NCI-H1694 treated with DMSO at 0.1 percent for 48 hours (cell line): ENCODE measurements at places on chromosomes 12 and 14.
A peak's percentile ranks its signal among the peaks of the same experiment; 100 is the strongest.

- DNase-seq: no peak
Measured at GRCh38 chr14:20436363-20436755, 393 bp upstream of the KLHL33 start.

DNA sequence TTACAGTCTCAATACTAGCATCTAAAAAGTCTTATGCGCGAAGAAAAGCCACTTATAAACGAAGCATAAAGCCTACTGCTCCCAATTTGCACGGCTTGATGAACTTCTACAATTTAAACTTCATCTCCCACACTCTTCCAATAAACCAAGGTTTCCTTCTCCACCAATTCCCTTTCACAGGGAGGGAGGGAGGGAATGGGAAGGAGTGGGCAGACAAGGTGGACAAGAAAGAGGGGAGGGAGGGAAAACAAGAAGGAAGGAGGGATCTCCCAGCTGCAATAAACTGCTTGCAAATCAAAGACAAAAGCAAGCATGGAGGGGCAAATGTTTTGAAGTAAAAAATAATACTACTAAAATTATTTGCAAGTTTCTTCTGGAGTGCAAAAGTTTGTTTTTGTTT lies 64.5 kb downstream of the MED13L start:
- DNase-seq: no peak

- DNase-seq: no peak
Measured at GRCh38 chr14:103308717-103309616, 25.1 kb upstream of the EIF5 start.

GRCh38 chr14:106417224-106418049 lies 891.1 kb downstream of the TMEM121 start:
- peak; percentile 28 for DNase-seq

GRCh38 chr12:47863985-47864384 lies 40.8 kb downstream of the VDR start:
- DNase-seq: no peak

- no peak for DNase-seq
Measured at GRCh38 chr12:101277443-101277842, 2.5 kb upstream of the UTP20 start.

DNA sequence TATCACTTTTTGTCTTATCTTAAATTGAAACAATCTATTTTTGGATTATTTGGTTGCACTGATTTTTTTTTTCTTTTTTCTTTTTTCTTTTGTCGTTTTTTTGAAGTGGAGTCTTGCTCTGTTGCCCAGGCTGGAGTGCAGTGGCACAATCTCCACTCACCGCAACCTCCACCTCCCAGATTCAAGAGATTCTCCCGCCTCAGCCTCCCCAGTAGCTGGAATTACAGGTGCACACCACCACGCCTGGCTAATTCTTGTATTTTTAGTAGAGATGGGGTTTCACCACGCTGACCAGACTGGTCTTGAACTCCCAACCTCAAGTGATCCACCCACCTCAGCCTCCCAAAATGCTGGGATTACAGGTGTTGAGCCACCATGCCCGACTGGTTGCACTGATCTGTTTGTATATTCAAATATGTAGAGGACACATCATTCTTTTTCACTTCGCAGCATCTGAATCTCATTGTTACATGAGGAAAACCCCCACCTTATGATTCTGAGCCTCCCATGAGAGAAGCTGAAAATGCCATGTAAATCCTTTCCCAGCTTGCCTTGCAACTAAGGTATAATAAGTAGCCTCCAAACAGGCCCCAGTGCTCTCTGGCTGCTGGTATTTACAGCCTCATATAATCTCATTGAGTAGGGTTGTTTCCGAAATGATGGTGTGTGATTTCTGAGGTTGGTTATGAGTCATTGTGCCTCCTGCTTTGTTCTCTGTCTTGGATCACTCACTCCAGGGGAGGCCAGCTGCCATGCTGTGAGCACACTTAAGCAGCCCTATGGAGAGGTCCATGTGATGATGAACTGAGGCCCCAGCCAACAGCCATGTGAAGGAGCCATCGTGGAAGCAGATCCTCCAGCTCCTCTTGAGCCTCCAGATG lies 5.2 kb upstream of the HSP90B1 start:
- DNase-seq: no peak

DNA sequence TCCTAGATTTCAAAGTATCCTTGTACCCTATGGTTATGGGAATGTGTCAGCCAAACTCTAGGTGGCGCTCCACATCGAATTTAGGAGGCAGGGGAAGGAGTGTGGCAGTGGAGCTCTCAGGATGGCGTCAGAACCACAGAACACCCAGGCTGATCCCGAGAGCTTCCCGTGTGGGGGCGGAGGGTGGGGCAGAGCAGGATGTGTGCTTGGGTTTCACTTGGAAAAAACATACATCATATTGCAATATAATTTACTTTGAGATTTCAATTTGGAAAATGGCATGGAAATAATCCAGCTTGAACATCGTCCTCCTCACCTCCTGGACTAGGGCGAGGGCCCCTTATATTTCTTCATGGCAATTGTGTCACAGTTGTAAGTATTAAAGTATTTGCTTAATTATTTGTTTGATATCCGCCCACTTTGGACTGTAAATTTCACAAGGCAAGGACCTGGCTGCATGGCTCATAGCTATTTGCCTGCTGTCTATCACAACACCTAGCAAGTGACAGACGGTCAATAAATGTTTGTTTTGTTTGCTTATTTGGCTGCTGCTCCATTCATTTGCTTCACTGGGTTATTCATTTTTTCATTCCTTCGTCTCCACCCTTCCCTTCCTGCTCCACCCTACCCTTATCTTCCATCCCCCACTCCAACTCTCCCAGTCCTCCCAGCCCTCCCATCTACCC lies 221.5 kb upstream of the HMGA2 start:
- no peak for DNase-seq

GRCh38 chr14:37643701-37644100 lies 48.3 kb downstream of the TTC6 start:
- no peak for DNase-seq

- DNase-seq: no peak
Measured at GRCh38 chr14:29892327-29892726, 35.3 kb downstream of the PRKD1 start.

DNA sequence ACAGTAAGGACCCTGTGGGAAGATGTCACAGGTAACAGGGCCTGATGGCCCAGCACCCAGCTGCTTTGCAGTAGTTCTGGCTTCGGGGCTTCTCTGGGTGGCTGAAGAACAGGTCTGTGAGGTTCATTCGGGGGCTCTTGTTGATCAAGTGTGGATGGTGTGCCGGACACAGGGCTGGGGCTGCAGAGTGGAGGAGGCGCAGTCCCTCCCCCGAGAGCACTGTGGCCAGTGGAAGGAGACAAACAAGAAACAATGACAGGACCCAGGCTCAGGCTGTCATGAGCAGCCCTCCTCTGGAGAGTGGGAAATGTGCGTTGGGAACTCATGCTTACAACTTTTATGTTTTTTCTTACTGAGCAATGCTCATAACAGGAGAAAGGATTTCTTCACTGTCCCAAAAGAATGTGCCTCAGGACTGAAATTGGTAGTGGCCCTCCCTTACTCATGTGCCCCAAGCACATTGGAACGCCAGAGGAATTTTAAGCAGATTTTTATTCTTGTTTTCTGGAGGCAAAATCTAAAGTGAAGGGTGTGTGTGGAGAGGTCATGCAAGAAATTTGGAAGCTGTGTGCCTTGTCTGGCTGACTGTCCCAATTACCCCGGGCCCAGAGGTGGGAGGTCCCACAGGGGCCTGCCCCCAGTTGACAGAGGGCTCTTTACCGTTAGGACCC lies 233.8 kb downstream of the CACNA1C start:
- no peak for DNase-seq

GRCh38 chr14:95098984-95099599 lies 58.2 kb downstream of the DICER1 start:
- peak; percentile 63 for DNase-seq

- DNase-seq: no peak
Measured at GRCh38 chr12:47848853-47849252, 29.1 kb upstream of the HDAC7 start.

DNA sequence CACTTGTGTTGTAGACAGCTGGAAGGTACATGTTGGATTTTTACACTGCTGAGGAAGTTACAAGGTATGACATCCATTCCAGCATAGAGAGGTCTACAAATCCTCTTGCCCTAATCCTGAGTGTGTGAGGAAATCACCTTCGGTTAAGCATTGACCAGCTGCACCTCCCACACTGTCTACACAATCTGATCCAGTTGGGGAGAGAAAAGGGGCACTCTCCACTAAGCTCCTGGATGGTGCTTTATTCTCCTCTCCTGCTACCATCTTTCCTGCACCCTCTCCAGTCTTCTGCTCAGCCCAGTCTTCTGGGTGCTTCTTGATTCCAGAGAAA lies at the start of gene OR6J1:
TSS of gene OR6J1 (minus strand) at position 48 of the 331 bp plus-strand sequence. CDS start 9,541 bp downstream, outside the sequence.
- DNase-seq: no peak

GRCh38 chr12:24534622-24535021 lies 414.3 kb downstream of the BCAT1 start:
- DNase-seq: no peak

GRCh38 chr12:83826112-83826511 lies 1086.5 kb downstream of the SLC6A15 start:
- DNase-seq: no peak

DNA sequence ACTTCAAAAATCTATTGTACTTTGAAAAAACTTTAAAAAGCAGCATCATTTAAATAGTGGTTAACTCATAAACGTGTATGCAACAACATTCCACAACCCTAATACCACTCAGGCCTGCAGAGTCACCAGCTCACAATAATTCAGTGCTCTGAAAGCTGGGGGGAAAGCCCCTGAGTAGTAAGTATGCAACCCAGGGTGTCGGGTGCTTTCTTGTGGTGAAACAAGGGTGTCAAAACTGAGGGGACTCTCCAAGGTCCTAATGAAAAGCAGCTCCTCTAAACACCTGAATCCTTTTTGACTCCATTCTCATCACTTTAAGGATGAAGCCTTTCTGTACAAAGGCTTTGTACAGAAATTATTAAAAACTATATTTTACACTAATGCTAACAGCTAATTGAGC lies 33.7 kb downstream of the FGFR1OP2 start:
- DNase-seq: no peak

DNA sequence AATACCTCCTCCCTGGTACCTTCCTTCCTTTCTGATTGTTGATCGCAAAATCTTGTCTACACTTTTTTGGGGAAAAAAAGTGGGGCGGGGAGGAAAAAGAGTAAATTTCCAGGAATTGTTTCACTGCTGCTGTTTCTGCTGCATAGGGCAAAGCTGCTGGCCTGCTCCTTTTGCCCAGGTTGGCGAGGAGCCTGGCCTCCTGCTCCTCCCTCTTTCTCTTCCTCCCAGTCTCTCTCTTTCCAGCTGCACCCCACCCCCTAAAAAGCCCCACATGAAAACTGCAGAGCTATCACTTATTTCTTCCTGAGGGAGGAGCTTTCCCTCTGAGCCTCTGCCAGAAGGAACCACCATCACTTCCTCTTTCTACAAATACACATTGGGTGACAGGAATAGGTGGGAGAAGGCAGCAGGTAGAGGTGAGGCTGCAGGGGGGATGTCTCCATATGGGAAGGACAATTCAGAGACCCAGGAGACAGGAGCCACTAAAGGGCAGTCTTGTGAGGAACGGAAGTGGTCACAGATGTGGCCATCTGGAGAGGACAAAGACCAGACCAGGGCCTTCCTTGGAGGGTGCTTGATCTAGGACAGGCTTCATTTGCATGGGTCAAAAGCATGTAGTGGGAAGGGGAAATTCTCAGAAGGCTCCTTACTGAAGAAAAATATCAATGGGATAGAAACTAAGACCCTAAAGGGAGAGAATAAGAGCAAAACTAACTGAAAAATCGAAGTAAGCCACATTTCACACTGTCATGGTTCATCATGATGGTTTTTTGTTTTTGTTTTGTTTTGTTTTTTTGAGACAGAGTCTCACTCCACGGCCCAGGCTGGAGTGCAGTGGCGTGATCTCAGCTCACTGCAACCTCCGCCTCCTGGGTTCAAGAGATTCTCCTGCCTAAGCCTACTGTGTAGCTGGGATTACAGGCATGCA lies 14.8 kb downstream of the ZBTB39 start:
- no peak for DNase-seq

DNA sequence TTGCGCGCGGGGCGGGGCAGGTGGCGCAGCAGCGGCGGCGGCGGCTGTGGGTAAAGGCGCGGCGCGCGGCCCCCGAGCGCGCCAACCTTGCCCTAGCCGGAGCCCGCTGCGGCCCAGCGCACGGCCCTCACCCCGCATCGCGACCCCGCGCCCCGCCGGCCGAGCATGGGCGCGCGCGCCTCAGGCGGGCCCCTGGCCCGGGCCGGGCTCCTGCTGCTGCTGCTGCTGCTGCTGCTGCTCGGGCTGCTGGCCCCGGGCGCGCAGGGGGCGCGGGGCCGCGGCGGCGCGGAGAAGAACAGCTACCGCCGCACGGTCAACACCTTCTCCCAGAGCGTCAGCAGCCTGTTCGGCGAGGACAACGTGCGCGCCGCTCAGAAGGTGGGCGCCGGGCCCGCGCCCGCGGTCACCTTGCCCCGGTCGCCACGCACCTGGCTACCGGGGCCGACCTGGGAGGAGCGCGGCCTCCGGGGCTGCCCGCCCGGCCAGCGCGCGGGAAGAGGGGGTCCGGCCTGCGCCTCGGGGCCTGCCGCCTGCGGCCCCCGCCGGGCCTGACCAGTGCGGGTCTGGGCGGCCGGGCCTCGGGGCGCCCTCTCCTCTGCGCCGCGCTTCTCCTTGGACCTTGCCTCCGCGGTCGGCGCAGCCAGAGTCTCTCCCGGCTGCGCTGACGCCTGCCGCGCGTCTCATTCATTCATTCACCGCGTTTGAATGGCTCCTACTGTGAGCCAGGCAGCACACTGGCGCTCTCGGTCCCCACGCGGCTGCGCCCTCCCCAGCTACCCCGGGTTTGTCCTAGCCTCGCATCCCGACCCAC lies at the start of gene BRI3BP:
TSS of gene BRI3BP (plus strand) at position 20 of the 811 bp plus-strand sequence. CDS start at position 166, 146 bp downstream.
- DNase-seq: peak; percentile 7

DNA sequence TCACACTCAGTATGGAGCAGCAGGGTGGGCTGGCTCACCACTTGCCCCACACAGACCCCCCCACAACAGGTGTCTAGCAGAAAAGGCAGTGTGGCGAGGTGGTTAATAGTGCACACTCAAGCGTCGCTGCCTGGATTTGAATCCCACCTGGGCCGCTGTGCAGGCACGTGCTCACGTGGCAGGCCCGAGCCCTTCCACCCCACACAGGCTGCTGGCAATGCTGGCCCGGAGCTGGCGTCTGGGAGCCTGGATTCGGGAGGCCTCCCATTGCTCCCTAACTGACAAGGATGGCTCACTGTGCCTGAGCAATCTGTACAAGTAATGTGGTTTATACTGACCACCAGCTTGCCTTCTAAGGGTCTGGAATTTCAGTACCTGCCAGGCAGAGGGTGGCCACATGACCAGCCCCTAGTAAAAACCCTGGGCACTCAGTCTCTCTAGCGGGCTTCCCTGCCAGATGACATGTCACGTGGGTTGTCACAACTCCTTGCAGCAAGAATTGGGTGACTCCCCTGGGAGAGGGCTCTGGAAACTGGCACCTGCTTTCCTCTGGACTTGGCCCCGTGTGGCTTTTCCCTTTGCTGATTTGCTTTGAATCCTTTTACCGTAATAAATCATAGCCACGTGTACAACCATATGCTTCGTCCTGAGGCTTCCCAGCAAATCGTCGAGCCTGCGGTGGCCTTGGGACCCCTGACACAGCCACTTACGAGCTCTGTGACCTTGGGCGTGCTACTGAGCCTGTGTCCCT lies 72.8 kb downstream of the SCARB1 start:
- peak; percentile 63 for DNase-seq
